ENCODE measurements at places on chromosomes 5 and 9.

DNA sequence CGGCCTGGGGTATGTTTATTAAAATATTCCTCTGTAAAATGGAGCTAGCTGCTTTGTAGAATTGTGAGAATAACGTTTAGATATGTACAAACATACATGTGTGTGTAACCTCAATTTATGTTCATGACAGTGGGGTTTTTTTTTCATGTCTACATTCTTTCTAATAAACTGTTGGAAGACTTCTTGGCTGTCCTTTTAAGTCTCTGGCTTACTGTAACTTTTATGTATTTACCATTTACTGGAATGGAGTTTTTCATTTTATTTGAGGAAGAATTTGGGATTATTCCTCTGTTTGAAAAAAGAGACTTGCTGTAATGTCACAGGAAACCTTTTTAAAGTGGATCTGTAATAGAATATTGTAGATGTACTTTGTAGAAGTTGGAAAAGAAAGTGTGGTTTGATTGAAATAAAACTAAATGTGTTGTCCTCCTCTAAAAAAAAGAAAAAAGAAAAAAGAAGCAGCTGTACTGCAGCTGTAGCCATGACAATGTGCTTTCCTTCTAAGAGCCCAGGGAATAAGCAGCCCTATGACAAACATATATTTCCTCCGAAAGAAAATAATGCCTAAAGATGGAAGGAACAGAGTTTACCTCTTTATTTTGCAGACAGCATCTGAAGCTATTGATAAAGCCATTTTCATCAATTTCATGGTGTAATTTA lies 71.2 kb upstream of the FREM1 start:
- no peak for DNase-seq

DNA sequence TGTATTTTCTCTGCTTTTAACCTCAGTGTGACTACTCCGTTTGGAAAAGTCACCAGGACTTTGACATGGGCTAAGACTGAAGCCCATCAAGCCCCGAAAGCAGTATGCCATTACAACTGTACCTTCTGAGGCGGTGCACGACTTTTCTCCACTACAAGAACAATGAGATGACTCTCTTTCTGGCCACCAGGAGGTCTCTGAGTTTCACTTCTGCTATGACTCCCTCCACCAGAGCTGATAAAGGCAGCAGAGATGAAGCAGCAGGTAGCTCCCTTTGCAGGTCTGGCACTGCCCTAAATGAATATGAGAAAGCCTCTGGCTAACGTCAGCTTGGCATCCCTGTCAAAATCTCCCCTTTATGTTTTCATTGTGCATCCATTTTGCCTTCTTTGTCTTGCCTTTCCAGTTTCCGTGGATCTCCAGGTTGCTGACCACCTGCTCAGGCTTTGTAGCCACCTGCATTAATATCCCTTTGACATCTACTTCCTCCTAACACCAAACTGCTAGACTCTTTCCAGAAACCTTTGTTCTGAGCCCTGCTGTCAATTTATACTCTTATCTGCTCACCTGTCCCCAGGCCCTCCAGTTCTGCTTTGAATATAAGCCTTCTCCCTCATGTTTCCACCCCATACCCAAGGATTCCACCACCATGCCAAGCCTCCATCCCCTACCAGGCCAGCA lies 221.7 kb downstream of the ZNF608 start:
- no peak for DNase-seq

DNA sequence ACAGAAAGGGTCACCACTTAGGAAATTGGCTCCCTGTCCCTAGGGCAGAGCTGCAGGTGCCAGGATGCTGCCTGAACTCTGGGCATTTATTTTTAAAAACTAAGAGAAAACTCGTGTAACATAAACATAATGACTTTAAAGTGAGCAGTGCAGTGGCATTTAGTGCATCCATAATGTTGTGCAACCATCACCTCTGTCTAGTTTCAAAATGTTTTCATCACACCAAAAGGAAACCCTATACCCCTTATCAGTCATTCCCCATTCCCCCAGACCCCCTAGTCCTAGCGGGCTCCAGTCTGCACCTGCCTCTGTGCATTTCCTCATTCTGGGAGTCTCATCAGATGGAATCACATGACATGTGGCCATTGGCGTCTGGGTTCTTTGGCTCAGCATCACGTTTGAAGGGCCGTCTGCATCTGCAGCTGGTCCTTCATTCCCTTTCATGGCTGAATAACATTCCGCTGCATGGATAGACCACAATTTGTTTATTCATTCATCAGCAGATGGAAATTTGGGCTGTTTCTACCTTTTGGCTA lies 55.8 kb downstream of the NSG2 start:
- DNase-seq = no peak

- DNase-seq = no peak
Observed at GRCh38 chr5:169914766-169915165, 65.5 kb downstream of the INSYN2B start.

All from NCI-H187 treated with DMSO at 0.1 percent for 48 hours (cell line).